ENCODE measurements at places on chromosomes 11 and 22.

DNA sequence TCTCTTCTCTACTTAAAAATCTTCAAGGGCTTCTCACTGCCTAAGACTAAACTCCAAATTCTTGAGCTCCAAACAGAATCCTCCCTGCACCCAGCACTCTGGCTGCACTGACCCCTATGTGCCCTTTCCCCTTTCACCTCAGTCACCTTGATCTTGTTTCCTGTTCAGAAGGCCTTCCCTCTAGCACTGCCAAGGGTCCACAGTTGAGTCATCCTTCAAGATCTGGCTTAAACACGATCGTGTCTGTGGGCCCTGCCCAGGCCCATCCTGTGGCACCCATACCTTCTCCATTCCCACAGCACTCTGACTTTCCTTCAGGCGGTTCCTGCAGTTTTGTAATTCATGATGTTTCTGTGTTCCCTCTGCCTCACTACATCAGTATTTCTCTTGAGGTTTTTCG lies 129.2 kb downstream of the ARL14EP start:
- DNase-seq, result no peak

DNA sequence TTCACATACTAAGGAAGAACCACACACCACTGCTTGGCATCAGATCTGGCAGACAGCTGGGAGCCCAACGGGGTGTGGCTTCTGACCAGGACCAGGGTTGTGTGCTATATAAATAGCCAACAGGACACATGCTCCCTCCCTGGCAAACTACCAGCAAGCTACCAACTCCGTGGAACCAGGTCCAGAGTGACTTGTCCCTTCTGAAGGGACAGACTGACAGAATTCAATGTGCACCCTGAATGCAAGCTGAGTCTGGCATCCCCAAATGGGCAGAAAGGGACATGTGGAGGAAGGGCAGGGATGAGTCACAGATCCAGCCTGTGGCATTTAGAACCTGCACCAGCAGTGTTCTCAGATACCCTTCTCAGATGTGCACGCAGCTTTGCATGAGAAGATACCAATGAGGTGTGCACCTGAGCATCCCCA lies 92.9 kb downstream of the MICAL3 start:
- DNase-seq, result no peak

DNA sequence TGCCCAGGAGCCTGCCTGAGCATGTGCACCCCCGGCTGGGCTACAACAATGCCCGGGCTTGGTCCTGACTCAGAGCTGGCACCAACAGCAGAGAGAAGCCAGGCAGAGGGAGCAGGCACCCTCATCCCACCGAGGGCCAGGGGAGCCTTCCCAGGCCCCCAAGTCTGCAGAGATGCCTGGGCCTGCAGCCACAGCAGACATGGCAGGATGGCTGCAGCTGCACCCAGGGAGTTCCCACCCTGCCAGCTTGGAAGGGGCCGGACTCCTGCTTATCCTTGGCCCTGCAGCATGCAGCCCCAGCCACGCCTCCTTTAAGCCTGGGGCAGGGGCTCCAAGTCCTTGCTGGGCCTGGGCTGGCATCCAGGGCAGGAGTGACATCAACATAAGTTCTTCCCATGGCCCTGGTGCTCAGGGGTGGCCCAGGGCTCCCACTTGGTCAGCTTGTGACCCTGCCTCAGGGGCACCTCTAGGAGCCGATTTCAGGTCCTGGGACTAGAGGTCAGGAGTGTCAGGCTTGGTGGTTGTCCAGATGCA lies 26.7 kb downstream of the OR10D3 start:
- no peak for DNase-seq

- DNase-seq, result no peak
Observed at GRCh38 chr11:126336138-126336541, 19.3 kb upstream of the ST3GAL4 start.

DNA sequence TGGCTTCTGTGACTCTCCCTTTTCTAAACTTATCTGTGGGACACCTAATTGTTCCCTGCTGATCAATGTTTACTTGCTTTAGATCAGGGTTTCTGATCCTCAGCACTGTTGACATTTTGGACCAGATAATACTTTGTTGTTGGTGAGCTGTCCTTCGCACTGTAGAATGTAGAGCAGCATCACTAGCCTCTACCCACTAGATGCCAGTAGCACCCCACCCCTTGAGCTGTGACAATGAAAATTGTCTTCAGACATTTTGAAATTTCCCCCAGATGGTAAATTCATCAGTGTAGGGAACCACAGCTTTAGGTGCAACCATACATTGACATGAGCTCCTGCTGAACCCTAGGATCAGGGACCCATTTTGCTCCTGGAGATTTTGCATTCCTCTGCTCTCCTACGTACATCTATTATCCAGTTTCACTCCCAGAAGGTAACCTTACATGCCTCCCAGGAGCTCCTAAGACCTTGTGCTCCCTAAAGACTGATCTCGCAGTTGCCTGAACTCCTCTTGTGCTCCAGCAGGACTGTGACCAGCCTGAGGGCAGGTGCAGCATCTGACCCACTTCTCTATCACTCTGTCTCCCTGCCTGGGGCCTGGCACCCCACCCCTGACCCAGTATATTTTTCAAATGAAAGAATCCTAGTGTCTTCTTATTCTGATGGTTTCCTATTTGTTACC lies 107.8 kb downstream of the FAR1 start:
- DNase-seq, result peak; percentile 19

DNA sequence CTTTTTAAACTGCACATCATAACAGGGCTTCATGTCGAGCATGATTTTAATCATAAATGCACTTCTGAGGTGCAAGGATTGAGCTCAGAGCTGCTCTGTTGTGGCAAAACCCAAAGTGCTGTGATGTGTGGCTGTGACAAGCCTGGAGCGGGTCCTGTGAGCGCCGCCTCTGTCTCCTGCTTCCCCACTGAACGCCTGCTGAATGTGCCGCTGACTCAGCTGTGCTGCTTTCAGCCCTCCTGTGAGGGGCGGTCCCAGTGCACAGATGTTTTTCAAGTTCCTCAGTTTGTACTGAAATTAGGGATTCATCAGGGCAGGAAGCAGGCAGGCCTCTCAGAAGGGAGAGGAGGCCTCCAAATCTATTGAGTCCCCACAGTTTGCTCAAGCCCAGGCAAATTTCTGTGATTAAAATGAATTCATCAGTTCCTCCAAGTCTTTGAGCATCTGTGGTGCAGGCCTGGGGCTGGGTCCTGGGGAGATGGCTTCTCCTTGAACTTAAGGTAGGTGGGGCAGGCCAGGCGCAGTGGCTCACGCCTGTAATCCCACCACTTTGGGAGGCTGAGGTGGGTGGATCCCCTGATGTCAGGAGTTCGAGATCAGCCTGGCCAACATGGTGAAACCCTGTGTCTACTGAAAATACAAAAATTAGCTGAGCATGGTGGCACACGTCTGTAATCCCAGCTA lies 3.0 kb upstream of the GTSE1 start:
- DNase-seq, result peak; percentile 75

- DNase-seq, result no peak
Observed at GRCh38 chr11:38937709-38938108, 2339.7 kb upstream of the RAG2 start.

All from KBM-7 (cell line).